Activated CD4-positive, alpha-beta T cell treated with anti-CD3 and anti-CD28 coated beads for 24 hours (primary cell): ENCODE measurements at places on chromosomes 6 and 20.

DNA sequence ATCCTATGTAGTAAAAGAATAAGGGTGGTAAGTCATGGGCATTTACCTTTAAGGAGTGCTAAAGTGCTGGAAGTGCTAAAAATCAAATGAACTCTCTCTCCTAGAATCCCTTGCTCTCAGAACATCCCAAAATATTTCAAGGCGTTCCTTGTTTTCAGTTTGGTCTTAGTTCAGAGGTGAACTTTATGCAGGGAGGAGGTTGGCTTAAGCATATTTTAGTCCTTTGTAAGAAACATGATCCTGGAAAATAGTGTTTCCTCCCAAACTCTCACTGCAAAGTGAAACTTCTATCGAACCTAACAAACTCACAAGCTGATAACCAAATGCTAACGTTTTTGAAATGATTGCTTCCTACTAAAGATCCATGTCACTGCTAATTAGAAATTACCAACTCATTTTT lies 231.4 kb downstream of the FOXC1 start:
- no peak for DNase-seq

DNA sequence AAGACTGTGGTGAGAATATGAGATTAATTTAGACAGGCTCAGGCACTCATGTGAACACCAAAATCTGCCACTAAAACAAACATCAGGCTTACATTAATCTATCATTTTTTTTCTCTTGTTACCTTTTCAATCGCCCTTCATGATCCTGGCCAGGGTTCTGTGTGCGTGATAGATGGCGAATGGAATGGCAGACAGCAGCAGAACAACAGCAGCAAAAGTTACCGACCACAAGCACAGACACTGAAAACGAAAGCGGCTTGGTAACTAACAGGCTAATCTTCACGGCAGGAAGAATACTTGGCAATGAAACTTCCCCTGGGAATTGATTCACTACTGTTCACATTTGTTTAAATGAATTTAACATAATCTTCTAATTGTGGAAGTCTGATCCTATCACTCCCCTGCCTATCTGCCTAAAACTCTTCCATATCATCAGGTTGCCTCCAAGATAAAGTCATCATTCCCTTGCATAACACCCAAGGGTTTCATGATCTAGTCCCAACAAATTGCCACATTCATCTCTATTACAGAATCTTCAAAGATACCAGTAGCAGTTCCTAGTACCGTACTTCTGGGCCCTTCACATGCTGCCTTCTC lies 28.7 kb downstream of the PTPRK start:
- DNase-seq, result no peak

DNA sequence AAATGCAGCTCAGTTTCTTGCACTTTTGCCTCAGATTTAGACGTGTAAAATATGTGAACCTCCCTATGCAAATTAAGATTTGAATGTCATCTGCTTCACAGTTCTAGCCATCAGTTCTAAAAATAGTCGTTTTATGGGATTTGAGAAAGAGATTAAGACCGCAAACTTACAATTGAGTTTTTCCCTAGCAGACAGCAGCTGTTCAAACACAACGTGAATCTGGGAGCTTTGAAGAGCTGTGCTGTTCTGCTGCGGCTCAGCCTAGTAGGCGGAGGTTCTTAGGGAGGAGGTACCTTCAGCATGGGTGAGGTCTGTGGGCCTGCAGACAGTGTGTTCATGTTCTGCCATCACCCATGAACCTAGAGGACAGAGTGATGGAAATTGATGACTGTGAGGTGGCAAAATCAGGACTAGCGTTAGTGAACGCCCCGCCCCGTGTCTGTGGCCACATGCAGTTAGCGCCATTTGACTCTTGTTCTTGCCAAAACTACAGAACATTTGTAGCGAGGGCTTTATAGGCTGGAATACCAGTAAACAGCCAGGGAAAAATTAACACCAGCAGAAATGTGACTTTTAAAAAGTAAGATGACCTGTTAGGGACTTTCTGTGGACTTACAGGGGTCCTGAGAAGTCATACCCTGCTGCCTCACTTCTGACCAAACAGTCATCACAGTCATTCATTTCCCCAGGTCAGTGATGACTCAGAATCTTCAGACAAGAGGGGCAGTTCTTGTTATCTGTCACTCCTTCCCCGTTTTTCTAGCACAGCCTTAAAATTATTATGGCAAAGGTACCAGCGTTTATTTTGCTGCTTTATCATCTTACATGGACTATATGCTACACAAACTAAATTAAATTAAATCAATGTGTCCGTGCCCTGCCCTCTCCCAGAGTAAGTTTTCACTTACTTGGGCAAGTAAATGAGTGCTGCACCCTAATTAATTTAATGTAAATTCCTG lies 84.3 kb upstream of the TMEM181 start:
- DNase-seq, result no peak

- no peak for DNase-seq
These were observed 62.0 kb downstream of the FHL5 start for GRCh38 chr6:96624957-96625356.
